Myocyte (in vitro differentiated cells): ENCODE measurements at places on chromosomes 4 and X. TPM values are rescaled to one million over a fixed set of nuclear protein-coding genes. Genes with fewer than 3 reads are reported as not detected.
A peak's percentile ranks its signal among the peaks of the same experiment; 100 is the strongest.

DNA sequence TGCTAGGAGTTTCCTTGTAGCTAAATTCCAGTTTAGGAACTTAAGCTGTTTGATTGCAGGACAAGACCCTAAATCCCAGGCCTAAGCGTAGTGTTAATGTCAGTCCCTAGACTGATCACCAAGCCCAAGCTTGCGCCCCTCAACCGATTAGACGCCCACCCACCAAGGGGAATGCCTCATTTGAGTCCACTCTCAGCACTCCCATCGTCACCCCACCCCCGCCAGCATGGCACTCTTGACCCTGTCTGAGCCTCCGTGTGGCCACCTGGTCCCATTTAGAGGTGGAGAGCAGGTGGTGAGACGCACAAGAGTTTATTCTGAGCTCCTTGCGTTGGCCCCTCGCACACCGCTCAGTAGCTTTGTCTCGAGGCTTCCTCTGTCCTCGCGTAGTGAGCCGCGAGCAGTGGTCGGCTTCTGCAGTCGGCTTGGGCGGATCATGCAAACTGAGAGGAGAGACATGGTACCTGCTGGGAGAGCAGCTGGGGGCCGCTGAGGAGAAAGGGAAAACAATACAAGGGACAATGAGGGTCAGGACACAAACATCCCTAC lies 48.5 kb upstream of the ZNF157 start:
- no peak for DNase-seq

Gene SLC25A53
- 3.9 and 5.3 TPM in 2 replicates for total RNA-seq

Gene TMPRSS11F
- not detected in 2 replicates for total RNA-seq

Gene MAGEA8
- total RNA-seq, result not detected in 2 replicates

Gene KIT
- total RNA-seq, result 0.03 and 0.10 TPM in 2 replicates

- DNase-seq, result no peak
Observed at GRCh38 chr4:101299899-101300540, 47.3 kb downstream of the PPP3CA start.

Gene KCTD8
- not detected in 2 replicates for total RNA-seq

- DNase-seq, result peak; percentile 46
Observed at GRCh38 chr4:118834070-118834469, 1.9 kb downstream of the SEC24D start.

Gene ANOS1
- total RNA-seq, result 0.08 TPM in 1 of 2 replicates, not detected in the other

- no peak for DNase-seq
Observed at GRCh38 chrX:40719731-40720130, 15.6 kb downstream of the MED14 start.

Gene TBX22
- total RNA-seq, result not detected in 2 replicates

DNA sequence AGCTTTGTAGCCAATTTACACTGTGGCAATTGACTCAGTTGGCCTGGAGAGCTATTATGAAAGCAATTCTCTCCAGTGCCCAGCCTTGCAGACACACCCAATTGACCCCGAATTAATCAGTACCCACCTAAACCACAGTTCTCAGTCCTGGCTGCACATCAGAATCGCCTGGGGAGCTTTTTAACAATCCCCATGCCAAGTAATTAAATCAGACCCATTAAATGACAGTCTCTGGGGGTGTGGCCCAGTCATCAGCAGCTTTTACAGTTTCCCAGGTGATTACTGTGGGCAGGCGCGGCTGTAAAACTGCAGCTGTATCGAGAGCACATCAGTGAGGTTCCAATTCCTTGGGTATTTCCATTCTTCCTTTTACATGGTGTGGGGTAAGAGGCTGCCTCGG lies 460.9 kb upstream of the FAT1 start:
- DNase-seq, result peak; percentile 59

- DNase-seq, result peak; percentile 56
Observed at GRCh38 chrX:139204898-139205667, 325.5 kb upstream of the F9 start.

GRCh38 chr4:101160792-101161592 lies 186.3 kb downstream of the PPP3CA start:
- no peak for DNase-seq

DNA sequence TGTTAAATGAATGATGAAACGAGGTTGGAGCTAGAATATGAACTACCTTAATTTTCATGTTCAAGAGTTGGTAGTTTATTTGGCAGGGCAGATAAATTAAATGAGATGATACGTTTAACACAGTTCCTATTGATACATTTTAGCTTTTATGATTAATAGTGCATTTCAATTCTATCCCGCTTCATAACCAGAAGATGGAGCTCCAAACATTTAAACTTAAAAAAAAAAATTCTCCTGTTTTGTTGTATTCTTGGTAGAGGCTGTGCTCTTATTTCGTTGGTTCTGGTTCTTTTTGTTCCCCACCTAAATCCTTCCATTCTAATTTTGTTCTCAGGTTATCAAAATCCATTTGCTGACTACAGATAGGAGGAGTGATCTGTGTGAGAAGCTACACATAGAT lies 71.8 kb upstream of the PTPN13 start:
- no peak for DNase-seq

DNA sequence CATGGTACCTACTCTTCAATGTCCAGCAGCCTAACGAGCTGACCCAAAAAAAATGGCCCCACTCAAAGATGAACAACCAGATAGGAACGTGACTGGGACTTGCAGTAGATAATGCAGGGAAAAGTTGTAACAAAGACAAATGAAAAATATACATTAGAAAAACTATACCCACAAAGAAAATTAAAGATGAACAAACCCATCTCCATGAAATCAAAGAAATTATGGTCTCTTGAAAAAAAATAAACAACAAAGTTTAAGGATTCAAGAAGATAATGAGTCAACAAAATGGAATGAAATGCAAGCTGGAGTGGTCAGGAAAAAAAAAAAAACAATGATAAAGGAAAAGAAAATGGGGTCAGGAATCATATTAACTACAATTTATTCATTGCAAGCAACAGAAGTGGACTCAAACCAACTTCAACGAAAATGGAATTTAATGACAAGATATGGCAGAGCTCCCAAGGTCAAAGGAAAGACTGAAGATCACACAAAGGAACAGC lies 309.8 kb upstream of the GALNT7 start:
- DNase-seq, result no peak
